HS-27A (cell line): ENCODE measurements at places on chromosomes 4 and X.

- no peak for DNase-seq
Measured at GRCh38 chr4:185787926-185788679, 23.9 kb downstream of the SORBS2 start.

DNA sequence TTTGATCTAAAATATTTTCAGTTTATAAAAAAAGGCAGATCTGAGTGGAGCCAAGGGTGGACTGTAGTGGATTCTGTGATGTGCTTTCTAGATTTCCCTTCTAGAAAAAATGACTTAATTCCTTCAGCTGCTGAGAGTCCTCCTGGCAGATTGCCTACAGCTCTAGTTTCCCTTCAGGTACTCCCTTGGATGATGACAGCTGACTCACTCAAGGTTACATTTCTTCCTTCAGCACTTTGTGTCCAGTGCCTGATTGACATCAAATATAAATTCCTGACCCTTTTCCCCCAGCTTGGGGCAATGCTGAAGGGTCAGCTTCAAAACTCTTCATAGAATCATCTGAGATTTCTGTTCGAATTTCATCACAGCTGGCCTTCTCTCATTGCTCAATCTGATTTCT, 161.7 kb downstream of the EMCN start:
- DNase-seq = no peak

DNA sequence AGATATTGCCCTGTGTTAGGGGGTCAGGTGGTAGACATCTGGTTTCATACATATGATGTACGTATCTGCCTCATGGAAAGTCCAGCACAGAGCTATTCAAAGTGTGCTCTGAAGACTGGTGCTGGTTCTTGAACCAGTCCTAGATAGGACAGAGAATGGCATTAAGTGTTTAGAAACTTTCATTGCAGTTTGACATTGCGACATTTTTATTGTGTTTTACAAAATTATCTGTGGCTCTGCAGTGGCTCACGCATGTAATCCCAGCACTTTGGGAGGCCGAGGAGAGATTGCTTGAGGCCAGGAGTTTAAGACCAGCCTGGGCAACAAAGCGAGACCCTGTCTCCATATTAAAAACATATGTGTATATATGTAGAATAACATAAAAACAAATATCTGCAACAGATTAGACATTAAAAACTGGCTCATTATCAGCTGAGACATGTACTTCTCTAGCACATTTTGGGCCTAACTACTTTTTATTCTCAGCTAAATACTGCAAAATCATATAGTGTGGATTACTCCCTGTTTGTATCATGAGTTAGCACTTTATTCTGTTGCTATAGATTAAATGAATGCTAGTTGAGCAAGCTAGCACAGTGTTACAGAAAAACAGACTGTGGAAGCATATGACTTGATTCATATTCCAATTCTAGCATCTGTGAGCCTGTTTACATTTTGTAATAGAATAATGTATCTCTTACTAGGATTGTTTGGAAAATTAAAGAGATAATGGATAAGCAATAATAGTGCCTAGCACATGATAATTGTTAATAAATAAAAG, 57.1 kb downstream of the USP9X start:
- no peak for DNase-seq

DNA sequence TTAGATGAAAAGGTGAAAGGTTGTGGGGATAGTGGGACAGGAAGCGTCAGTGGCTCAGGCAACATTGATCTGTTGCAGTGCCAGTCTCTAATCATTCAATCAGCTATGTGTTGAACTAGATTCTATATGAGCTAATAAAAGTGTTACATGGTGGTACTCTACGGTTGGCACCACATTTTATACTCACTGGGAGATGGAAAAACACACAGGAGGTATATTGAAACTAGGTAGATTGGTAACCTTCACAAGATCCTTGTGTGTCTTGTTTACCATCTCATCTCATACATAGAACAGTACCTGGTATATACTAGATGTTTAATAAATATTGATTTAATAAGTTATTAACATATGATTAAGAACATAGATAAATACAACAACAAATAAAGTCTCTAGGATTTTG, 152.7 kb downstream of the NAA11 start:
- DNase-seq = no peak

- no peak for DNase-seq
Measured at GRCh38 chr4:152937336-152938236, 1.5 kb downstream of the FHDC1 start.

DNA sequence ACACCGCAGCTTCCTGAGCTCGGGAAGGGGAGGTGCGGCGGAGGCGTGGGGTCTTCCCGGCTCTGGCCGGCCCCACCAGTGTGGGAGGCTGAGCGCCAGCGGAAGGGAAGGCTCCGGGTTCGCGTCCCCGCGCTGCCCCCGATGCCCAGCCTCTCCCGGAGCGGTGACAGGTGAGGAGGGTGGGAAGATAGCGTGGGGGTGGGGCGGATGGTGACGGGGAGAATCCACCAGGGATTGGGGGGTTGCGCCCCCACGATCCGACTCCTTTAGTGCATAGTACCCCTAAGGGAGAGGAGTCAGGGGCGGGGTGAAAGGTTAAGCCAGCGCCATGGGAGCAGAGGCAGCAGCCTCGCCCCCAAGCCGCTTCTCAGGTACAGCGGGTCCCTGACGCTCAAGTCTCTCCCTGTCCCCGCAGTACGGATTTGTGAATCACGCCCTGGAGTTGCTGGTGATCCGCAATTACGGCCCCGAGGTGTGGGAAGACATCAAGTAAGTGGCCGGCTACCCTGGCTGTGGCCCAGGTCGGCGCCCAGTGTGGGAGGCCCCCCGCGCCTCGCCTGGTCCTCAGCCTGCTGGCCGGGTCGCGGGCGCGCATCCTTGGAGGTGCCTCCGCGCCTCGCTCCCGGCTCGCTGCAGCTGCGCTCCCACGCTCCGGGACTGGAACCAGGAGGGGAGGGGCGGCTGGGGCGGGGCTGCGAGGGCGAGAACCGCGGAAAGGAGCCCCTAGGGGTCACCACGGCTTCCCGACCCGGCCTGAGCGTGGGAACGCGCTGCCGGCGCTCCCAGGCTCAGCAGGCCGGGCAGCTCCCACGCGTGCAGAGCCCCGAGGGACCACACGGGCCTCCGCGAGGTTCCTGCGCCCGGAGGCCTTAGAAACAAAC, 791 bp downstream of the GUCY1B1 start:
- no peak for DNase-seq

DNA sequence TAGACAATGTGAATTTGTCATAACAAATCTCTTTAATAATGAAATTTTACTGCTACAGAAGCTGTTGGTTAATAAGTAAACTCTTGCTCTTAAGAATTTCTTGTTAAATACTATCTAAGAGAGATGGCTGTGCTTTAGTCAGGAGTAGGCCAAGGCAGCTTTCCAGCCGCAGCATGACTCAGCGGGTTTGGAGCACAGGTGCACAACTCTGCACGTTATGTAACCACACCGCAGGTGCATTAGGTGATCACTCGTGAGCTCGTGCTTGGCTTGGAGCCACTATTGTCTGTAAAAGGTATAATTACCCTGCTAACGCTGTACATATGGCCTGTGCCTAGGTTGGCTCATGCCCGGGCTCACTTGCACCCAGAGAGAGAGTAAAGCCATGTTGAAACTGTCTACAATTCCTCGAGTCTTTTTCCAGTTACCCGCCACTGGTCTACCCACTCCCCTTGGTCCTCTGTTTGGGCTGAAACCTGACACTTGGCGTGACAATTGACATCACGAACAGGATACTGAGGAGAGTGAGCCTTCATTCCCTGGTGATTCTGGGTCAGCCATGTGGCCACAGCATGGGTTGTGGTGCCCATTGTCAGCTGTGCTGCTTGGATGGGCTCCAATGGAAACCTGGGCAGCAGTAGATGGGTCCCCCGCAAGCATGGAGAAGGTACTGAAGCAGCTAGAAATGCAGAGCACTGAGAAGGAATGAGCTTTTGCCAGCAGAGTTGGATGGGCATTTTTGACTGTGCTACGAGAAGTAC, 18.4 kb upstream of the ANAPC4 start:
- no peak for DNase-seq

DNA sequence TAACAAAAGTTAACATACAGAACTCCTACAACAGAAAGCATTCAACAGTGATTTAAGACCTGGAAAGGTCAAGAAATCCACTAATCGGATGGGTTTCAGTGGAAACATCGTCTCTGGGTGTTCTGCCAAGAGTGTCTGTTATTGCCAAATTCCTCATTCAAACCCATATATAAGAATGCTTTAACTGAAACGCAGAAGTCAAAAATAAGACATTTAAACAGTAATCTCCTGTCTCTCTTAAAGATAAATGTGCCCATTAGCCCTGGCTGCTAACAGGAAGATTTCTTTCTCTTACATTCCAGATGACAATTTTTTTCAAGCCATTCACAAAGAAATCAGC, 31.5 kb downstream of the DCTD start:
- no peak for DNase-seq

DNA sequence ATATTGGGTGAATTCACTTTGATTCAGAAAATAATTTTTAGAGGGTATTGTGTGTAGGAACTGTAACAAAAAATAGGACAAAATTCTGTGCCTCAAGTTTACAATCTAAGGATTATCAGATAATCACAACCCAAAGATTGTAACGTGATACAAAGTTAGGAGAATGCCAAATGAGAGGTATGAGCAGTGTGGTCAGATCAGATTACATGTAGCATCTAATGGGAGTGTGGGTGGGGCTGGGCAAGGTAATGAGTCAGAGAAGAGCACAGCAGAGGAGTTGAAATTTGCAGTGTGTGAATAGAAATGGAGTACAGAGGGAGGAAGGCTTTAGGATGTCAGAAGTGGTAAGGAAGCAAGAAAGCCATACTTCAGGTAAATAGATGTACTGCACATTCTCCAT, 103.4 kb upstream of the TEX13A start:
- peak; percentile 35 for DNase-seq

- no peak for DNase-seq
Measured at GRCh38 chrX:147646949-147647723, 264.6 kb upstream of the FMR1 start.

DNA sequence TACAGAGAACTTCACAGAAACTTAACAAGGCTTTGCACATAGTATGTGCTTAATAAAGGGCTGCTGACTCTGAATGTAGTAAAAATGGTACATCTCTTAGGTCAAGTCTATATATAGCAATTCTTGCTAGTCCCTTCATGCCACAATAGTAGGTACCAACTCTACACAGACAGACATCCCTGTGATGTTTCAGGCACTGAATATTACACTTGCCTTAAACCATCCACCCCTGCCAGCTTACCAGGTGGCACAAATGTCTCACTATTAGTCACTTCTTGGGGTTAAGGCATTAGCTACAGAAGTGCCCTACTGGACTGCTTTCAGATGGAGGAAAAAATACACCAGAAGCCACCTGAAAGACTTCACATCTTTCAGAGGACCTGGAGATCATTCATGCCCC, 86.3 kb upstream of the CITED1 start:
- DNase-seq = no peak

GRCh38 chr4:173332021-173332487, 2.1 kb downstream of the HMGB2 start:
- no peak for DNase-seq

DNA sequence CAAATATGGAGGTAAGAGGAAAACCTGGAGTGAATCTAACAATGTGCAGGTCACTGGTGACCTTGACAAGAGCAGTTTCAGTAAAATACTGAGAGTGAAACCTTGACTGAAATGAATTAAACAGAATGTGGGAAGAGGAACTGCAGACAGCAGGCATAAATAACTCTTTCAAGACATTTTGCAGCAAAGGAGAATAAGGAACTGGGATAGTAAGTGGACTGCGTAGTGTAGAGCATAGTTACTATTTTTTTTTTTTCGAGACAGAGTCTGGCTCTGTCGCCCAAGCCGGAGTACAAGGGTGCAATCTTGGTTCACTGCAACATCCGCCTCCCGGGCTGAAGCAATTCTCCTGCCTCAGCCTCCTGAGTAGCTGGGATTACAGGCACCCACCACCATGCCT, 24.0 kb downstream of the RBMX start:
- DNase-seq = no peak

DNA sequence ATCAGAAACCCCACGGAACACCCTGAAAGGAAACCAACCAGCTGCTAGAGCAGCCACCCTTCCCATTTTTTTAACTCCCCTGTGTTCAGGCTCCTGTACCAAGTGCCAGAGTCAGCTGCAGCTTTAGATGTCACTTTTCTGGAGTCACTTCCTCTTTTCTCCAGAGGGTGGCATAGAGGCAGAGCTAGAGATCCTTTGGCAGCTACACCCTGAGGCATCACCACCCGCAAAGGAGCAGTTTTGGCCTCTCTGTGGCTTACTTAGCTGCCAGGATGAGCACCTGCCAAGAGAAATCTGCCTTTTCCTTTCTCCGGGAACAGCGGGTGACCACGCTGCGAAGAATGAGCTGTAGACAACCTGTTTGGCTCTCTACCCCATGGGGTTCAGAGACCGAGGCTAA, 58.0 kb upstream of the CHRDL1 start:
- DNase-seq = no peak

- DNase-seq = no peak
Measured at GRCh38 chr4:125770814-125771398, 456.2 kb downstream of the FAT4 start.

DNA sequence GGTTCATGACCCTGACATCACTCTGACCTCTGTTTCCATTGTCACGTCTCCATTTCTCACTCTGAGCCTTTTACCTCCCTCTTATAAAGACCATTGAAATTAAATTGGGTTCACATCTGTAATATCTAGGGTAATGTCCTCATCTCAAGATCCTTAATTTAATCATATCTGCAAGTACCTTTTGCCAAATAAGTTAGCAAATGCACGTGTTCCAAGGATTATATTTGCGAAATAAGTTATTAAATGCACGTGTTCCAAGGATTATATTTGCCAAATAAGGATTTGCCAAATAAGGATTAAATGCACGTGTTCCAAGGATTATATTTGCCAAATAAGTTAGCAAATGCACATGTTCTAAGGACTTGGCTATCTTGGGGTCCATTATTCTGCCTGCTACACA, 938.0 kb downstream of the NLGN4X start:
- no peak for DNase-seq

GRCh38 chrX:149563359-149563758, 13.6 kb upstream of the HSFX3 start:
- DNase-seq = no peak

GRCh38 chr4:118739022-118739713, 54.0 kb downstream of the METTL14 start:
- DNase-seq = no peak

DNA sequence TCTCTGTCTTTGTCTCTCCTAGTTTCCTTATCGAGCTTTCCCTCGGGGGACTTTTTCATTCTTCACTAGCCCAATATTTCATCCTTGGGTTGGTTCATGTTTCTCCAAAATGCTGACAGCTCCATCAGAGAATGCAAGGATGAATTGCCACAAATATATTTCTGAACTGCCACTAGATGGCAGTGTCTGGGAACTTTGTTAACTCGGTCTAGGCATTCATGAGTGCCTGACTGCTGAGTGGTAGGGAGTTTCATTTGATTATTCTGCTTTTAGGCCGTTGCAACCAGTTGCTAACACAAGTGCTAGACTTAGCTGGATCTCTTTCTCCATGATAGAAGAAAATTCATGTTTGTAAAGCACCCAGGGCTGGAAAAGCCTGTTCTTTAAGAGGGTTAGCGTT, 73.5 kb upstream of the RAP2C start:
- DNase-seq = peak; percentile 11

GRCh38 chrX:85627363-85627762, 247.9 kb upstream of the POF1B start:
- DNase-seq = no peak
